ENCODE measurements at places on chromosomes 2 and 18.

- H3K27ac ChIP-seq, result peak overlapping the region; percentile 76
- H3K4me3 ChIP-seq, result no peak overlapping the region
- H3K27me3 ChIP-seq, result no peaks in the 10 kb centered on the region
- H3K4me1 ChIP-seq, result peaks cover 28% of the 10 kb centered on the region
- DNase-seq, result peak; percentile 74
Measured at GRCh38 chr18:45664824-45665763, 49.8 kb downstream of the SLC14A2 start.

GRCh38 chr2:166665991-166666940 lies 172.2 kb upstream of the SCN7A start:
- no peaks in the 10 kb centered on the region for H3K4me1 ChIP-seq
- H3K27me3 ChIP-seq, result no peaks in the 10 kb centered on the region
- no peak overlapping the region for H3K27ac ChIP-seq
- DNase-seq, result no peak
- no peaks in the 10 kb centered on the region for H3K36me3 ChIP-seq
- H3K4me3 ChIP-seq, result no peak overlapping the region

DNA sequence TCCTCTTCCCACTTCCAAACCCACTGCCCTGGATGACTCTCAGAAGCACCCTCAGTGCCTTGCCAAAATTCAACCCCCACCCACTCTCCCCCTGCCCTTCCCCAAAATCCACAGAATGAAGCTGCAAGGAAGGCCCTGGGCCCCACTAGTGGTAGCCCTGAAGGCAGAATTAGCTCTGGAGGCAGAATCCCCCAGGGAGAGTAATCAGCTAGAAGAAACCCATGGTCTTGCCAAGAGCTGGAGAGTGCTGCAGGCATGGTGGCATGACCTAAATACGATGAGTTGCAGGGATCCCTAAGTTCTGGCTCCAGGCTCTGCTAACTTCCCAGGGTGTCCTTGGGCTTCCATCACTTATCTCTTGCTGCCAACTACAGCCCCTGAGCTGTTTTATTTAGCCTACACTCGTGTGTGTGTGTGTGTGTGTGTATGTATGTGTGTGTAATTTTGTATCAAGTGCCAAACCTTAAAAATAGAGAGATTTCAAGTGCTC lies 7.9 kb downstream of the GAD1 start:
- peaks cover 18% of the 10 kb centered on the region for H3K27me3 ChIP-seq
- no peak overlapping the region for H3K27ac ChIP-seq
- H3K4me3 ChIP-seq, result no peak overlapping the region
- peak; percentile 49 for DNase-seq

DNA sequence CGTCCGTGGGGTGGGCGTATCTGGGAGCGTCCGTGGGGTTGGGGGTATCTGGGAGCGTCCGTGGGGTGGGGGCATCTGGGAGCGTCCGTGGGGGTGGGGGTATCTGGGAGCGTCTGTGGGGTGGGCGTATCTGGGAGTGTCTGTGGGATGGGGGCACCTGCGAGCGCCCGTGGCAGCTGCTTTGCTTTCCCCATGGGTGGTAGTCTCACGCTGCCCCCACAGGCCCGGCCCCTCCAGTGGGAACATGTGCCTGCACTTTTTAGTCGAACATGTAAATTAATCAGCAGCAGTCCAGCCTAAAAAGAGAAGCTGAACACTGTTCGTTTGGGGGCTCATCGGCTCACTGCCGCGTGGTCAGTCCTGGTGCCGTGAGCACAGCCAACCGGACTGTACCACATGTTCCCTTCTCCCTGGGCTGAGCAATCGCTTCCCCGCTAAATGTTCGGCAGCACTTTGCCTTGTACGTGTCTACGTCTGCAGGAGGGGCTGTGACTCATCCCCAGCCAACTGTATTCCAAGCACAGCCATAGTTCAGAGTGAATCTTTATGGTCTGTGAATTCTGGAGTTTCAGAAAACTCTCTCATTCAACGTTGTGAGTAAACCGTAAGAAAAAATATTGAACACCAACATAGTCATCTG lies 271.5 kb downstream of the AGAP1 start:
- no peaks in the 10 kb centered on the region for H3K27me3 ChIP-seq
- no peak overlapping the region for H3K27ac ChIP-seq
- H3K4me1 ChIP-seq, result no peaks in the 10 kb centered on the region
- H3K4me3 ChIP-seq, result no peak overlapping the region
- DNase-seq, result peak; percentile 37

GRCh38 chr2:223633656-223634055 lies 31.5 kb upstream of the SCG2 start:
- H3K4me3 ChIP-seq, result no peak overlapping the region
- DNase-seq, result no peak
- H3K4me1 ChIP-seq, result no peaks in the 10 kb centered on the region
- H3K27ac ChIP-seq, result no peak overlapping the region

DNA sequence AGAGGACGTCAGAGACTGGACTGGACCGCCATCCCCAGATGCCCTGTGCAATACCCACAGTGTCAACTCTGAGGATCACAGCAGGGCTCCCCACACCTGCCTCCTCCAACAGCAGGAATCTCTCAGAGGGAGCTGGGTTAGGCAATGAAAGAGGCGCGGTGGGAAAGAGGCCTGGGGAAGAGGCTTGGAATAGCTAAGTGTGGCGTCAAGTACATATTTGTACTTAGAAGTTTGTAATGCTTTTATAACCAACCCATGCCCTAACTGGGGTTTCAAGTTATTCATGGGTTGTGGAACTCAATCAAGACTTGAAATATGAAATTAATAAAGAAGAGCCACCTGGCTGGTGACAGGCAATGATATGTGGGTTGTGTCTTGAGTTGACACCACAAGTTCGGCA lies 28.7 kb downstream of the CYP26B1 start:
- no peak overlapping the region for H3K4me3 ChIP-seq
- no peak for DNase-seq
- no peaks in the 10 kb centered on the region for H3K27me3 ChIP-seq
- H3K4me1 ChIP-seq, result no peaks in the 10 kb centered on the region
- H3K27ac ChIP-seq, result no peak overlapping the region

DNA sequence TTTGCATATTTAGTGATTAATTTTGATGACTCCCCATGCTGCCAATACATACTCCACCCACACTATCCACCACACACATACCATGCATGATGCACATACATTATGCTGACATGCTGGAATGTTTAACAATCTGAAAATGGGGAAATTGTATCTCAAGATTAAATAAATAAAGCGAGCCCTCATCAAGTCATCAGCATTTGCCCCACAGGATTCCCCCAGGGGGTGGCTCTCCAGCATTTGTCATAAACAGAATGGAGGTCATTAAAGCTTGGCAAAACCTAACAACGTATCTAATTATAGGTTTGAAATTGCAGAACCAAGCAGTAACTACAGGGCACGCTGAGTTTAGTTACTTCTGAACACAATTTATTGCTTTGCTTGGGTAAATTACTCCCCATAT lies 141.2 kb upstream of the TACR1 start:
- no peak overlapping the region for H3K27ac ChIP-seq
- H3K27me3 ChIP-seq, result no peaks in the 10 kb centered on the region
- H3K4me3 ChIP-seq, result no peak overlapping the region
- DNase-seq, result no peak

DNA sequence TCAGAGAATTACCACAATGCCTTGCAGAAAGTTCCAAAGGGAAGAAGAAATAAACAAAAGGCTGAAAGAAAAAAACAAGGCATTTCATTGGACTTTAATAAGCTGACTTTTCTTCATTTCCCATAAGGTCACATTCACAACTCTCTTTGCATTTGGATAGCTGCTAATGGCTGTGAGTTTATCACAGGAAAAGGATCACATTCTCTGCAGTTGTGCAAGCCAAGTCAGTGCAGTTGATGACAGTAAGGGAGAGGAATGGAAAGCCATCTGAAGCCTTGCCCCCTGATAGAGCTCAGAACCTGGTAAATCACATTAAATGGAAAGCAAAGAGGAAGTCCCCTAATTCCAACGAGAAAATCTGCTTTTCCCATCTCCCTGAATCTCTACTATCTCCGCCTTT lies 950.6 kb downstream of the CNTNAP5 start:
- H3K4me1 ChIP-seq, result no peaks in the 10 kb centered on the region
- no peak for DNase-seq
- H3K27me3 ChIP-seq, result no peaks in the 10 kb centered on the region
- H3K4me3 ChIP-seq, result no peak overlapping the region

GRCh38 chr2:206971805-206972204 lies 32.5 kb downstream of the CPO start:
- DNase-seq, result no peak
- no peaks in the 10 kb centered on the region for H3K4me1 ChIP-seq
- no peaks in the 10 kb centered on the region for H3K27me3 ChIP-seq
- H3K27ac ChIP-seq, result no peak overlapping the region

GRCh38 chr2:153100151-153100550 lies 378.4 kb downstream of the RPRM start:
- no peak overlapping the region for H3K4me3 ChIP-seq
- no peak overlapping the region for H3K27ac ChIP-seq
- no peaks in the 10 kb centered on the region for H3K36me3 ChIP-seq
- no peaks in the 10 kb centered on the region for H3K27me3 ChIP-seq
- peaks cover 27% of the 10 kb centered on the region for H3K4me1 ChIP-seq

DNA sequence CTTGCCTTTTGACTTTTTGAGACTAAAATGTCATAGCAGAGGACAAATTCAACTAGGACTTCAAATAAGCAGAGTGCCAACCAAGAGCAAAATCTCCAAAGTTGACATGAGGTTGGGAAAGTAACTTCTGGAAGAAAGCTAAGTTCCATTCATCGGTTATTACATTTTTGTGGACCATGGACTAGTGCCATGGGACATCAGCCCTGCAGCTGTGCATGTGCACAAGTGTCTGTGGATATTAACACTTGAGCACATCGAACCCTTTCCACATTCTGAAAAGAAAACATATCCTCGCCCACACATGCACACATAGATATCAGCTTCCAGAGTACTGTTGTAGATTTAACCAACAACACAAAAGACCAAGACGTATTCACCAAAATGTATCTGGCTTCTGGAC lies 262.6 kb downstream of the NYAP2 start:
- no peak for DNase-seq
- H3K4me1 ChIP-seq, result no peaks in the 10 kb centered on the region
- no peaks in the 10 kb centered on the region for H3K27me3 ChIP-seq
- H3K36me3 ChIP-seq, result no peaks in the 10 kb centered on the region
- no peak overlapping the region for H3K4me3 ChIP-seq

GRCh38 chr2:102951249-102951648 lies 189.4 kb downstream of the TMEM182 start:
- no peak overlapping the region for H3K4me3 ChIP-seq
- no peak overlapping the region for H3K27ac ChIP-seq
- H3K4me1 ChIP-seq, result no peaks in the 10 kb centered on the region
- H3K36me3 ChIP-seq, result no peaks in the 10 kb centered on the region
- no peak for DNase-seq

GRCh38 chr2:168194784-168195522 lies 52.4 kb downstream of the STK39 start:
- H3K36me3 ChIP-seq, result no peaks in the 10 kb centered on the region
- H3K27ac ChIP-seq, result no peak overlapping the region
- H3K4me1 ChIP-seq, result no peaks in the 10 kb centered on the region
- no peak for DNase-seq
- no peaks in the 10 kb centered on the region for H3K27me3 ChIP-seq

GRCh38 chr18:933082-933481 lies 28.4 kb downstream of the ADCYAP1 start:
- no peak overlapping the region for H3K4me3 ChIP-seq
- no peaks in the 10 kb centered on the region for H3K36me3 ChIP-seq
- H3K27me3 ChIP-seq, result no peaks in the 10 kb centered on the region
- DNase-seq, result no peak
- no peak overlapping the region for H3K27ac ChIP-seq

All from adrenal gland (tissue), 19 donors.